ENCODE measurements at places on chromosomes 11 and 22.

GRCh38 chr11:86949995-86950660 lies 5.1 kb downstream of the FZD4 start:
- DNase-seq: no peak

GRCh38 chr11:43644621-43645299 lies 35.8 kb upstream of the HSD17B12 start:
- no peak for DNase-seq

DNA sequence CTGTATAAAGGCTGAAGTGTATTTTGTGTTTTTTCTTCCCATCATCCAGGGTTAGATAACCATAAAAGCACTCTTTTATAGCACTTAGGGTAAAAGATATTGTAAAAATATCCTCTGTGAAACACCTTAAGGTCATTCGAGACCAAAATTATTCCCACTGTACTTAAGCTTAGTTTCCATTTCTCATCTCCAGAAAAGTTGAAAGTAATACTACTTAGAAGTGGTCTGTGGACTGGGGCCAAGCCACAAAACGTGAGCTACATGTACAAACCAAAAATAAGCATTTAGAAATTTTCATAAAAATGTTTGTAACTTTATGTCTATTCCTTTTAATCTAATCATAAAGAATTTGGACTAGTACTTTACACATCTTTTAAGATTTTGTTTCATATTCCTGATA lies 142.0 kb upstream of the NTM start:
- no peak for DNase-seq

DNA sequence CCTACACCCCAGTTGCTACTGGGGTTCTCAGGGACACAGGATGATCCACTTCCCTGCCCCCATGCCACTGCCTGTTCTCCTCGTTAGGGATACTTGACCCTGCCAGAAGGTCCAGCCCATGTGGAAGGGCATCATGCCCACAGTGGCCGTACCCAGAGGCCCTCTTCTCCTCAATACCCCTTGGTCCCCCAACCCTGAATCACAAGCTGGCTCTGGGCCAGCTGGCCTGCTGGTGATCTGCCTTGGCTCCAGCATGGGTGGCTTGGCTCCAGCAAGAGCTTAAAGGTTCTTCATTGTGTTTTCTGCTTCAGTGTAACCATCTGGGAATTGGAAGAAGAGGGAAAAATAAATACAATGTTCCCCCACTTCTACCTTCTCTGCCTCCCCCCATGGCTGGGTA lies 11.1 kb upstream of the TPBGL start:
- no peak for DNase-seq

DNA sequence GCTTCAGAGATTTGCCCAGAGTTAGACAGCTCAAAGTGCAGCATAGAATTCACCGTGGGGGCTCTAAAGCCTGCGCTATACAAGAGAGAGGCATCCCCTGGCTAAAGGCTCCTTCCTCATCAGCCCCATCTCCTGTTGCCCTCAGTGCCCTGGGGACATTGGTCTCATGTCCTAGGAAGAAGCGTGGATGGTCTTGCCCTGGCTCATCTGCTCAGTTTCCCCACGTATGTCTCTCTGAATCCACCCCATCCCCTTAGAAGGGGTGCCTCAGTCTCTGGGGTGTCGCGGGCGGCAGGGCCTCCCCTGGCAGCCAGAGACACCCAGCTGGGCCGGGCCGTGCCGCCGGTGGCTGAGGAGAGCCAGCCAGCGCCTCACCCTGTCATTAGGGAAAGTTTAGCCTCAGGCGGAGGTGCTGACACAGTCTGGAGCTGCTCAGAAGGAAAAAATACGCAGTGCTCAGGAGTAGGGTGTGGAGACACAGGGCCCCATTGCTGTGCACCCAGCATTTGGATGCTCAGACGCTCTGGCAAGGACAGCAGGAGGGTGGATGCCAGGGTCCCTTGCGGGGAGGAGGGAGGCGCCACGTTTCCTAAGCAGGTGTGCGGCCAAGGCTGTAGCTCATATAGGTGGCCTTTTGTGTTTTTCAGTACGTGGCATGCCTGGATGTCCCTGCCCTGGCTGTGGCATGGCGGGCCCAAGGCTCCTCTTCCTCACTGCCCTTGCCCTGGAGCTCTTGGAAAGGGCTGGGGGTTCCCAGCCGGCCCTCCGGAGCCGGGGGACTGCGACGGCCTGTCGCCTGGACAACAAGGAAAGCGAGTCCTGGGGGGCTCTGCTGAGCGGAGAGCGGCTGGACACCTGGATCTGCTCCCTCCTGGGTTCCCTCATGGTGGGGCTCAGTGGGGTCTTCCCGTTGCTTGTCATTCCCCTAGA lies 1.3 kb downstream of the SLC39A13 start:
- no peak for DNase-seq

- no peak for DNase-seq
Observed at GRCh38 chr11:33709466-33709865, 8.8 kb upstream of the C11orf91 start.

DNA sequence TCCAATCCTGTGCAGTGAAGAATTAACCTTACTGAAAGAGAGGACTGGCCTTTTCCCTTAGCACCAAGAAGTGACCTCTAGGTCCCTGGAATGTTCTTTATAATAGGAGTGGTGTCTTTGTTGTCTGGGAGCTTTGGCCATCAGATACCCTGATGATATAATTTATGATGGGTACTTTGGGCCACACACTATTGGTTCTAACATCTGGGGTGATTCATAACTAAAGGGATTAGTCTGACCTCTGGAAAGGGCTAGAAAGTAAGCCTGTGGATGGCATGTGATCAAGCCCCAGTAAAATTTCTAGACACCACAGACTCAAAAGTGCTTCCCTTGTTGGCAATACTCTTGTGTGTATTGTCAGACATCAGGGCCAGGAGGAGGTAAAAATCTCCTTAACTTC lies 891.2 kb downstream of the KCNA4 start:
- DNase-seq: no peak

DNA sequence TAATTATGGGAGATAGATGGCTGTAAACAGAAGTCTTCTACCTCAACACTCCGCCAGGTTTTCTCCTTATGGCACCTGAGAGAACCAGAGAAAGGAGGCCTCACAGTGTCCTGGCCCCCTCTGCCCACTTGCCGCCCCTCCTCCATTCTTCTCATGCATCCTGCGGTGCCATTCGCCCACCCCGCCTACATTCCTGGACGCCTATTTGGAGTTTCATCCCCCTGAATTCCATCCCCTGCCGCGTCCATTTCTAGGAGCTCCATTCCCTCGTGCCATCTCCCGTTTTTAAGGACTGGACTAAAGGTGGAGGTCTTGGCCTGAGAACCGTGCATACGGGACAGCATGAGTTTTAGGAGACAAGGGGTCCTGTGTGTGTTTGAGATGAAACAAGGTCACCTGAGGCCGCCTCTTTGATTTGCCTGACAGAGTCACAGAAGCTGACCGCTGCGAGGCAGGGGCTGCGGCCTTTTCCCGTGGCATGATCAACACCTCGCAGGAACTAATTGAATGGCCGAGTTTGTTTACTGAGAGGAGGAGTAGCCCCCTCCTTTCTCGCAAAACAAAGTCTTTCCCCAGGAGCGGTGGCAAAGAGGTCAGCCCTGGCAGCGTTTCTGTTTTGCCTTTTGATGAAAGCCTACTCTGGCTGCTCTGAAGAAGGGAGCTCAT lies 246.2 kb downstream of the ST3GAL4 start:
- no peak for DNase-seq

DNA sequence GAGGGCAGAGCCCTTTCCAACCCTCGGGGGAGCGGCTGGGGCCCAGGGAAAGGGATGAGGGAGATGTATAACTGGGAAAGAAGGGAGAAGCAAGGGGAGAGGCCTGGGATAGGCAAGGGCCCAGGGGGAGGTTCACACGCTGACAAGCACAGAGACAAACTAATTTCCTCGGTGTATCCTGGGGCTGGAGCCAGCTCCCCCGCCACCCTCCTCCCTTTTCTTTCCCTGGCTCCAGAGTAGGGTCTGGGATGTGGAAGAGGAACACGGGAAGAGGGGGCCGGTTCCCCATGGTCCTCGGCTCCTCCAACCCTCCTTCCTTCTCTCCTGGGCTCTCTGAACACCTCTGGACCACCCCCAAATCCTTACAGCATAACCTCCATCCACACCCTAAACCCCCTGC lies 6.9 kb downstream of the CLCF1 start:
- DNase-seq: no peak

DNA sequence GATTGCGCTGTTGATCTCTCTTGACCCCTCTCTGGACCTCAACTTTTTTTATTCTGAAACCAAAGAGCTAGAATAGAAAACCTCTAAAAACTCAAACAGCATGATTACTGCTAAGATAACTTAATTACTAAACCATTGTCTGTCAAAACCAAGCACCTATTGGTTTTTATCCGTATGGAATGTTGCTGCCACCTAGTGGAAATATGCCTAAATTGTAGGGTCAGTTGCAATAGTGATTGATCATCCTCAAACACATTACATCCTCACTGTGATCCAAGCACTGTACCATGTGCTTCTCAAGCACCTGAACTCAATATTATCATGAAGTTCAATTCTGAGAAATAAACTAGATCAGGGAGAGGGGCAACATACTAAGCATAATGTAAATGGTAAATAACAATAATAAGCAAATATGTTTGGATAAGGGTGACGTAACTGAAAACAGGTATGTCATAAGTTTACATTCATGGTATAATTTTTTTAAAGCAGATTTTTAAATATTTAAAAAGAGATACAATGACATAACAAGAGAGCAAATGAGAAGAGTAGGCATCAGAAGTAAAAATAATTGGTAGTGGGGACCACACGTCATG lies 3.8 kb upstream of the OR5A2 start:
- DNase-seq: peak; percentile 51

DNA sequence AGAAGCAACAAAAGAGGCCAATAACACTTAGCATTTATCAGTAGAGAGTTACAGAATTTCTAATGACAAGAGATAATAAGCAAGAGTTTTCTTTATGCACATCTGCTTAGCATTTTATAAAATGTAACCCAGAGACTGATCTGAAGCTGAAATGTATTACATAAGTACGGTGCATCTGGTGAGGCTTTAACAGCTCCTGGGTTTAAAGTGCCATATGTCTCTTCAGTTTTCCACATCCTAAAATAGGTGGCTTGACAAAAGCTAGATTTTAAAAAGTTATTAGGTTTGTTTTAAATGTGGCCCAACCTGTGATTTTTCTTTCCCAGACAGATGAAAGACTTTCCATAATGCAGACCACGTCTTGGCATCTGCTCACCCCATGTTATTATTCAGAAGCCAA lies 620.7 kb upstream of the ARHGAP42 start:
- no peak for DNase-seq

DNA sequence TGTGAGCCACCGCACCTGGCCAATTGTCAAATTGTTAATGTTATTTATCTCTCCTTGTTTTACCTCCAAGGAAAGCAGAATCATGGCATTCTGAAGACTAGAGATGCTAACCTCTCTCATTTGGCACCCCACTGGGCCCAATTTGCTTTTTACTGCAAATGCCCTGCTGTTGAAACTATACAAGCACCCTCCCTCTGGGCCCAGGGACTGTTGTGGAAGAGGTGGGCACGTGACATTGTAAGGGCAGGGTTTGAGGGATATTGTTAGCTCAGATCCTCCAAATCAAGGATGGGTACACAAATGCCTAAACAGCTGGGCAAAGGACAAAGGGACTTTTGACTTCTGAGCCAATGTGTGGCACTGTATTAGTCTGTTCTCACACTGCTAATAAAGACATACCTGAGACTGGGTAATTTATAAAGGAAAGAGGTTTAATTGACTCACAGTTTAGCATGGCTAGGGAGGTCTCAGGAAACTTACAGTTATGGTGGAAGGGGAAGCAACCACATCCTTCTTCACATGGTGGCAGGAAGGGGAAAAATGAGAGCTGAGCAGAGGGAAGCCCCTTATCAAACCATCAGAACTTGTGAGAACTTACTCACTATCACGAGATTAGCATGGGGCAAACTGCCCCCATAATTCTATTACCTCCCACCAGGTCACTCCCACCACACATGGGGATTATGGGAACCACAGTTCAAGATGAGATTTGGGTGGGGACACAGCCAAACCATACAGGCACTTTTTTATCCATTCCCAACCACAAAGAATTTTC lies 6.5 kb upstream of the ALDH3B2 start:
- no peak for DNase-seq

GRCh38 chr11:45554230-45554967 lies 111.0 kb downstream of the CHST1 start:
- DNase-seq: no peak

DNA sequence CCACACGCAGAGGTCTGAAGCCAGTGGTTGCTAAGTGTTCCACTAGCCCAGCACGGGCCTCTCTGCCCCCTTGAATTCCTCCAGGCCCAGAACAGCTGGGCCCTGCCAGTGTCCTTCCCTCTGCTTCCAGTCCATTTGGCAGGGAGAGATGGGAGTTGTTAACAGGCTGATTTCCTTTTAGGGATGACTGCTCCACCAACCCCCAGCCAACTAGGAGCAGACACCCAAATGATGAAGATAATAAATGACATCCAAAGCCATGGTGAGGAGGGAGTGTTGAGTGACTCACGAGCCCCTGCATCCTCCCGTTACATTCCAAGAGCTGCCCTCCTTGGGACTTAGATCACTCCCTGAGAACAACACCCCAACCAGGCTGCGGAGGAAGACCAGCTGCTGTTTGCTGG lies 20.6 kb downstream of the PARVA start:
- DNase-seq: no peak

DNA sequence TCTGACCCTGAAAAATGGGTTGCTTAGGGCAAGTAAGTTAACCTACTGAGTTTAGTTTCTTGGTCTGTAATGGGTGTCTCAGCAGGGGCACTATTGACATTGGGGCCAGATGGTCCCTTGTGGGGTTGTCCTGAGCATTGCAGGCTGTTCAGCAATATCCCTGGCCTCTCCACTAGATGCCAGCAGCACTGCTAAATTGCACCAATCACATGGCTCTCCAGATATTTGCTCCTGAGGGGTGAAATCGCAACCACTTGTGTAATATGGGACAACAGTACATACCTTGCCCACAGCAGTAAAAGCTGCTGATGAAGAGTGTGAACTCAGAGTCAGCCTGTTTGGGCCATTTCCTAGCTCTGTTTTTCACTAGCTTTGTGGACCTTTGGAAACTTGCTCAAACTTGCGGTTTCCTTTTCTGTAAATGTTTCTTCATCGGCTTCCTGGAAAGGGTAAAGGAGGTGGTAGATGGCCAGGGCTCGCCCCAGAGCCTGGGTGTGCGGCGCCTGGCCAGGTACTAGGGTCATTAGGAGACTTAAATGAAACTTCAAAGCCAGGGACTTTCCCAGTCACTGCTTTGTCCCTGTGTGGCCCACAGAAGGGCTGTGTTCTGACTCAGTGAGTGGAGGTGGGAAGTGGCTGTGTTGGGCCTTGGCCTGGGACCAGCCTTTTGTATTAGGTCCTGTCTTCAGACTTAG lies 13.0 kb downstream of the NCF4 start:
- peak; percentile 28 for DNase-seq

DNA sequence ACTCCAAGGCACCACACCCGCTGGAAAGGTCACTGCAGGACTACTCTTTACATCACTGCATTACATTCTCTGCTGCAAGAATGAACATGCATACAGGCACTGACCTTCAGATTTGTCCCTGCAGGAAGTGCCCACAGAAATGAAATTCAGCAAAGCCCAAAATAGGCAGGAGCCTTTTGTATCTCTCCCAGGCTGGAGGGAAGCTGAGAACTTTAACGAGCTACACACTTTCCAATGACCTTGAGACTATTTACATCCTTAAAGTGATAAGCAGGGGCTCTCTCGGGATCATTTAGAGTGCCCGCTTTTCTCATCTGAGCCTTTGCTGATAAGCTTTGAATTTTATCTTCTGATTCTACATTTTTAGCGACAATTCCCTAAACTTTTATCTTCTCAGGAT lies 12.5 kb downstream of the FEZ1 start:
- no peak for DNase-seq

GRCh38 chr11:94815705-94816344 lies 47.7 kb downstream of the AMOTL1 start:
- no peak for DNase-seq

GRCh38 chr22:47249370-47249928 lies 487.0 kb downstream of the TBC1D22A start:
- DNase-seq: no peak
